ENCODE measurements at places on chromosomes 4 and X.

- DNase-seq: peak; percentile 35
Observed at GRCh38 chr4:112318239-112319142, 21.3 kb downstream of the ALPK1 start.

- no peak for DNase-seq
Observed at GRCh38 chr4:121472937-121473721, 92.3 kb upstream of the QRFPR start.

- peak; percentile 62 for DNase-seq
Observed at GRCh38 chrX:13506574-13506973, 62.8 kb upstream of the EGFL6 start.

- no peak for DNase-seq
Observed at GRCh38 chrX:53281321-53281822, at the start of gene IQSEC2. Gene IQSEC2 (minus strand): TSS chrX:53281584.

DNA sequence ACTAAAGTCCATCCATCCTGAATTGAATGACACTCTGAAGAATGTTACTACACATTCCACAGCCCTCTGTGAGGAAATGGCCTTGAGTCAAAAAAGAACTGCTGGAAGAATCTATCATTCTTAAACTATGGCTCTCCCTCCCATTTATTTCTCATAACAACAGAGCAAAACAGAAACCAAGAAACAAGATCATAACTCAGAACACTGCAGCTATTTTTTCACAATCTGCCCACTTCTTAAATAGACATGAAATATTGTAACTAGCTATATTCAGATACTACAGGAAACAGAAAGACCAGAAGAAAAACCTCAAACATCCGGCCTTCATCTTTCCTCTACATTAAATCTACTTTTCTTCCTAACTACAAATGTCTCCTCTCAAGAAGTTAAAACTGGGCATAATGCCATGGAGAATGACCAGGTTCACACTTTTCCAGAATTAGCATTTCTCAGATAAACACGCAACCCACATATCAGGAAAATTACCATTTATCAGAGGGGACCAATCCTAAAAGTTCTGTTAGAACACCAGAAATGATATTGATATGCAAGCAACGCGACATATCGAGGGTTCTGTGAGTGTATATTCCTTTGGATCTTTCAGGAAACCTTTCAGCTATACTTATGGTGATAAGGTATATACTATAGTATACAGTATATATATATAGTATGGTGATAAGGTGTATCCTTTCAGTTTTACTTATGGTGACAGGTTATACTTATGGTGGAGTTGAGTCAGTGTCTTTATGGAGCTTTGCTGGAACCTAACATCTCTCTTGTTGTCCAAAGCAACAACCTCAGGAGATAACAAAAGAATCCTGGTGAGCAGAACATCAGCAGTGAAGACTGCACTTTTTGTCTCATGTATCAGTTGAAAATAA, 60.4 kb upstream of the IRF2 start:
- DNase-seq: peak; percentile 69

DNA sequence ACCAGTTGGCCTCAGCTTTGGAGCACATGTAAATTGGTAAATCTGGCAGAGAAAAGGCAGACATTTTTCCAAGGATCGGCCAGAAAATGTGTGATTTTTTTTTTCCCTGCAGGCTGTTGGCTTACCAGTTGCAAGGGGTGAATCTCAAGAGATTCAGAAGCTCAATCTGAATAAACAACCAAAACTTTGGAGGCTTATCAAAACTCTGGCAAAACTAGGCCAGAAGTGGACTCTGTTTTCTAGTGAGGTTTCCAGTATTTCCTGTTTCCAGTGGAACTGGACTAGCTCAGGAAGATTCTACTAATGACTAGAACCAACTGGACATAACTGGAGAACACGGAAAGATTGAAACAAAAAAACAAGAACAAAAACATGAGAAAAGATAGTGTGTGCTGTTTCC, 191.3 kb downstream of the SMIM20 start:
- DNase-seq: no peak

- DNase-seq: no peak
Observed at GRCh38 chrX:150217609-150218008, 145.5 kb upstream of the MAMLD1 start.

- no peak for DNase-seq
Observed at GRCh38 chr4:41142376-41143310, 71.7 kb downstream of the APBB2 start.

GRCh38 chrX:68902706-68903504, 74.1 kb downstream of the EFNB1 start:
- no peak for DNase-seq

- DNase-seq: no peak
Observed at GRCh38 chrX:107507093-107507743, 57.8 kb downstream of the FRMPD3 start.

DNA sequence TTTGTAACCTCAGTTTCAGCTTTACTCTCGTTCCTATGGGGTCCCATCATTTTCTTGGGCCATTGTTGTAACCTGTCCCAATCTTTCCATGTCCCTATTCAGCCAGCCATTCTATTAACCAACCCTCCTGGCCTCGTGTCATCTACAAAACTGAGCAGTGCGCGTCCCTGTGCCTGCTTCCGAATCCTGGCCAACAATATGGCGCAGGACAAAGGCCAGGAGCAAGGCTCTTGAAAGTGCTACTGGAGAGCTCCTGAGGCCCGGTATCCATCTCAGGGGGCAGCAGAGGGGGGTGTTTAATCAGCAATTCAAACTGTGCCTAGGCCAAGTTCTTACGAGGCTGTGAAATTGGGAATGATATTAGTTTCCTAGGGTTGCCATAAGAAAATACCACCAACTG, 41.2 kb upstream of the APLN start:
- no peak for DNase-seq

- no peak for DNase-seq
Observed at GRCh38 chr4:13705521-13706041, 78.1 kb upstream of the BOD1L1 start.

GRCh38 chr4:53748328-53748772, 157.1 kb upstream of the LNX1 start:
- DNase-seq: peak; percentile 55

DNA sequence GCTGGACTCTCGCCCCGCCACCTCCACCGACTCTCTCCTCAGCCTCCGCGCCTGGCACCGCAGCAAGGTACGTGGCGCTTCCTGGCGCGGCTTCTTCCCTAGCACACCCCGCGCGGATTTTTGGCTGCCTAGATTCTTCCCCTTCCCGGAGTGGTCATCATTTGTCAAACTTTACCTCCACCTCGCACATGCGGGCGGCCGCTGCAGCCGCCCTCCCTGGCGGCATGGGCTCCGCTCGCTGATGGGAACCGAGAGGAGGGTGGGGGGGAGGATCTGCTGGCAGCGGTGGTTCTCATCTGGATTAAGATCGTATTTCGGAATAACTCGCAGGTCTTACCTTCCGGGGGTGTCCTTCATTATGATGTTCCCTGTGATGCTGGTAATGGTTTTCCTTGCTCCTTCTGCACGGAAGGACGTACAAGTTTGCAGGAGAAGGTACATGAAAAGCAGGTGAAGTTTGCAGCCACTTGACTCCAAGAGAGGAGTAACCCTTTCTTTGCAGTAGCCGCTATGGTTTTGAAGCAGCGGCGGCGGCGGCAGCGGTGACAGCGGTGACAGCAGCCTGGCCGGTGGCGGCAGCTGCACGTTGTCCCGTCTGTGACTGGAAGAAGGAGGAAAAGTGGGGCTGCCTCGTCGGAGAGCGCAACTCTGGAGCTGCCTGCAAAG, 2183.9 kb upstream of the TENM3 start:
- DNase-seq: peak; percentile 27

- DNase-seq: no peak
Observed at GRCh38 chrX:1451661-1452515, 821 bp downstream of the ASMTL start.

DNA sequence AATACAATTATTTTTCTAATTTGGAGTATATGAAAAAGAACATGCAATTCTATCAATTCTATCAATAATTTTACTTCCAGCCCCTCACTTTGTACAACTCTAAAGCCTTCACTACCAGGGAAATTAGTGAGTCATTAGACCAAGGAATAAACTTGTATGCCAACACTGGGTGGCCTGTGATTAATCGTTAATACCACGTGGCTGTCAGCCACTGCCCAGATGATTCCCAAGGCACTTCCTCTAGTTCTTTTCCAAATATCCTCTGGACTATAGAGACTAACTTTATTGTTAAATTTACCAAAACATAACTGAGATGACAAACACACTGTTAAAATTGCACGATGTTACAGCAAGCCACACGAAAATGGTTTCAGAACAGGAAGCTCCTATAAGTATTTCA, 45.7 kb downstream of the MID1 start:
- no peak for DNase-seq

DNA sequence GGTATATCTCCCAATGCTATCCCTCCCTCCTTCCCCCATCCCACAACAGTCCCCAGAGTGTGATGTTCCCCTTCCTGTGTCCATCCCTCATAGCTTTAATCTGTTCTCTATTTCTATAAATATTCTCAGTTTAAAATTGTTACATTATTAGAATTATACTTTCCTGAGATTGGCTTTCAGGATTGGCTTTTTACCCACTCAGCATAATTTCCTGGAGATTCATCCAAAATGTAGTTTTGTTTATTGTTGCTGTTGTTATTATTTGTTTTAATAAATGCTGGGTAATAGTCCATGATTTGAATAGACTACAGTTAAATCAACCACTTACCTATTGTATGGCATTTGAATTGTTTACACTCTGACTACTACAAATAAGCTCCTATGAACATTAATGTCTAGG, 936.4 kb downstream of the FAT4 start:
- DNase-seq: no peak

DNA sequence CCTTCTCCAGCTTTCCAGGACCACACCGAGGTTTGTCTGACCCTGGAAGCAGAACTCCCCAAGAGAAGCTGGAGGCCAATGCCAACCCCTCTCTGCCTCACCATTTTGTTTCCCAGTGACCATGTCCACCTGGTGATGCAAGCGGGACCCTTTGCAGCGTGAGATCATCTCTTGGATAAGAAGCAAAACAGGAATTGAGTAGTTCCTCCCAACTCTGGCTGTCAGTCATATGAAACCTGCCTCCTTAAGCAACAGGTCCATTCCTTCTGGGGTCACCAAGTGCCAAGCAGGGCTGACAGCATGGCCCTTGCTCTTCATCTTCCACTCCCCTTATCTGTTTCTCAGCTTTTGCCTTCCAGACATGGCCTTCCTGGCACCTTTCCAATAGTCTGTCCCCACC, 41.3 kb upstream of the MTM1 start:
- no peak for DNase-seq

DNA sequence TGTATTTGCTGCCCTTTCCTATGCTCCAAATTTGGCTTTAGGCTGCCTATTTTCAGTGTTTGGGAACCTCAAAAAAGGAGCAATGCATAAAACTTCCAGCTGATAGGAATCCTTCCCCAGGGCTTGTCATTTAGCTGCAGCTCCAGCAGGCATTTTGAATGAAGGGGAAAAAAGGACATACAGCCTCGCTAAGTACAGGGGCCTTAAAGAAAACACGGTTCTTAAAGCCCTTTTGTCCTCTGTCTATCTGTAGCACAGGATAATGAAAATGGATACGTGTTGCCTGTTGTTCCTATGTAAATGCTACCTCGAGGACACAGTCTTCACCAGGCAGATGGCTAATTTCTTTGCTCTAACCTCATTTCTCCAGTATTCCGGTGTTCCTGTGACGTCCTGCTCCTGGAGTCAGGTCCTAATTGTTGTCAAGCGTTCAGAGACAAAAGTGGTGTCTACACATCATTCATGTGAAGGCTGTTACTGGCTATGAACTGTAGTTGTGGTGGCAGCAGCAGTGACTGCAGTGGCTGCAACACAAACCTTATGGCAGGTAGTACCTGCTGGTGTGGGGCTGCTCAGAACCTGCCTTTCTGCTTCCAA, 117.4 kb downstream of the MGST2 start:
- no peak for DNase-seq

DNA sequence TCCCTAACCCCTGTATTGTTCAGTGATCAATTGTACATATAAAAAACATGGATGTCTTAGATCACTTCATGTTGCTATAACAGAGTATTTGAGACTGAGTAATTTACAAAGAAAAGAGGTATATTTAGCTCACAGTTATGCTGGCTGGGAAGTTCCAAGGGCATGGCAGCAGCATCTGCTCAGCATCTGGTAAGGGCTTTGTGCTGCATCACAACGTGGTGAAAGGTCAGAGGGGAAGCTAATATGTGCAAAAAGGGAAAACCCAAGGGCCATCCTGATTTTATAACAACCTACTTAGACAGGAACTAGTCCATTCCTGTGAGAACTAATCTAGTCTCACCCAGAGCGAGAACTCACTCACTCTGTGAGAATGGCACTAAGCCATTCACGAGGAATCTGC, 128.2 kb upstream of the OTUD4 start:
- DNase-seq: no peak

DNA sequence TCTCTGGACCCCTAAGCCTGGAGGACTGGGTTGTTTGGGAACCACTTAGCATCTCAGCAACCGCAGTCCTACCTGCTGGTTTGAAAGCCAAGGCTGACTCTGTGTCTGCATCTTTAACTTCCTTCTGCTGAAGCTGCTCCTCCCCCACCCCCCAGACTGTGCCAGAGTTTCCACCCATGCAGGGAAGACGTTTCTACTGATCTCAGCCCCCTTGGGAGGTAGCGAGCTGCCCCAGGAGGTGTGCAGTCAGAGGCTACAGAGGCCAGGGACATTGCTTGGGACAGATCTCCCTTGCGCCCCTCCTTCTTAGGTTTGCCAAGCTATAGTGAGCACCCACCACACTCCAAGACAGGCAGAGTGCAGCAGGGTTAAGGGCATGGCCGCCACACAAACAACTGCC, 4.7 kb upstream of the FATE1 start:
- DNase-seq: no peak

- DNase-seq: no peak
Observed at GRCh38 chrX:47483306-47484268, 565 bp upstream of the ZNF41 start.

DNA sequence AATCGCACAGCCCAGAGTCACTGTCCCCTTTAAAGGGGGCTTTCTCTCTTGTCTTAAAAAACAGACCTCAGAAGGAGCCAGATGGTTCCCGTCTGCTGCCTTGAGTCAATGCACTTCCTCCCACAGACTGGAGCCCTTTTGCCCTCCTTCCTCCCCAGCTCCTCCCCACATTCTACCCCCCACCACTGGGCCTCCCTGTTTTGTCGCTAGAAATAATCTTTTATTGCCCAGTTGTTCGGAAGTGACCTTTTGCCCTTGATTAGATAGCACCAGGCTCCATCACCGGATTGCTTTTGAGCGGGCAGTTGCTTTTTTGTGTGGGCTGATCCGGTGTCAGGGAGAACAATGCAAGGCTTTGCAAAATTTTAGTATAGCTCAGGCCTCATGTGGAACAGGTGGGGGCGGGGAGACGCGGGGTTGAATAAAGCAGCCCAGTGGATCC, 47.7 kb downstream of the SPRY1 start:
- peak; percentile 28 for DNase-seq

DNA sequence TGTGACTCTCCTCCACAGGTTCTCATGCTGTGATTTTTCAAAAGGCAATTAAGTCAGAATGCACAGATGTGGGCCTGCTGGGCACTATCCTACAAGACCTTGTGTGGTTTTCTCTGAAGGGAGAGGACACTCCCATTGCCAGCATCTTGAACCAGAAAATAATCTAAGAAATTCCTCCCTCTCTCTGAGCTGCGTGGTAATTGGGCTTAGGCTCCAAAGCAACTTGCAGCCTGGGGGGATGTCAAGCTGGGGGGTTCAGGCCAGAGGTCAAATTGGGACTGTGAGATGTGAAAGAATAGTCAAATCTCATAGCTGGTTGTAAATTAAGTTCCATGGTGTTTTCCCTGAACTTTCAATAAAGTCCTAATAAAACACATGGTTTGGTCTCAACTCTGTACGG, 350.6 kb upstream of the SLC7A11 start:
- DNase-seq: no peak

GRCh38 chr4:155811083-155811482, 52.3 kb downstream of the GUCY1B1 start:
- no peak for DNase-seq

- DNase-seq: no peak
Observed at GRCh38 chr4:86910820-86911684, 18.8 kb upstream of the C4orf36 start.

Data from GM13977 (cell line).